Fibroblast of the conjunctiva (primary cell): ENCODE measurements at places on chromosomes 1 and 21.

DNA sequence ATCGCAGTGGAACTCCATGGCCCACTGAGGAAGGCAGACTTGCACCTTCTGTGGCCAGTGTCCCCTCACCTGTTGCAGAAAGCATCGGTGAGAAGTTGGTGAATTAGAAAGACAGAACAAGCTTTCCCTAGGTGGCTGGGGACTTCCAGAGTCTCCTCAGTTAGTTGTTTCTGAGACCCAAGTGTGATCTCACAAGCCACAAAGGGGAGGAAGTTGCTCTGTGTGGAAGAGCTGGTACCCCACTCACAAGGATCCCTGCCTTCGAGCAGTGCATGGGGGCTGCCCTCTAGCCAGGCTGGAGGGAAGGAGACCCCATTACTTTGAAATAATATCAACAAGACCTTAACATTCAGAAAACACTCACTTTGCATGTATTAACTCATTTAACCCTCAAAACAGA lies 2.1 kb downstream of the PRELP start:
- DNase-seq: no peak

DNA sequence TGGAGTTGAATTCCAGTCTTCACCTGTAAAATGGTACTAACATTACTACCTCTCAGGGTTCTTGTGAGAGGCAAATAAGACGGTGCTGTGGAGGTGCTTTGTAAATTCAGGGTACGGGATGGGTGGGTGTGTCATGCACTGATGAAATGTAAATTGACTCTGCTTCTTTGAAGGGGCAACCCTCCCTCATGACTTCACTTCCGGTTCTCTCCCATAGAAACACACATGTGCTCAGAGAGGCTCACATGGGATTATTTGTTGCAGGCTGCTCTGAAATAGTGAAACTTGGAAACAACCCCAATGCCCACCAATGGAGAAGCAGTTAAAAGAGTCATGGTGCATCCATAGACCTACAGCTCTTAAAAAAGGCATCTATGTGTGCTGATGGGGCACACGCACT lies 44.9 kb upstream of the SCMH1 start:
- DNase-seq: no peak

DNA sequence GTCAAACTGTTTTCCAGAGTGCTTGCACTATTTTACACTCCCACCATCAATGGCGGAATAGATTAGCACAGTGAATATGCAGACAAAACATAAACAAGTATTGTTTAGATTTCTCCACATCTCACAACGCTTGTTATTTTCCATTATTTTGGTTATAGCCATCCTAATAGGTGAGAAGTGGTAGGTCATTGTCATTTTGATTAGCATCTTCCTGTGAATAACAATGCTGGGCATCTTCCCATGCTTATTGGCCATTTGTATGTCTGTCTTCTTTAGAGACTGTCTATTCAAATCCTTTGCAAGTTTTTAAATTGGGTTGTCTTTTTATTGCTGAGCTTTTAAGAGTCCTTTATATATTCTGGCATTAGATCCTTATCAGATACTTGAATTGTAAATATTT lies 54.7 kb downstream of the LRRC71 start:
- no peak for DNase-seq

GRCh38 chr1:78289603-78290002 lies 201.2 kb upstream of the PTGFR start:
- DNase-seq: peak; percentile 63

DNA sequence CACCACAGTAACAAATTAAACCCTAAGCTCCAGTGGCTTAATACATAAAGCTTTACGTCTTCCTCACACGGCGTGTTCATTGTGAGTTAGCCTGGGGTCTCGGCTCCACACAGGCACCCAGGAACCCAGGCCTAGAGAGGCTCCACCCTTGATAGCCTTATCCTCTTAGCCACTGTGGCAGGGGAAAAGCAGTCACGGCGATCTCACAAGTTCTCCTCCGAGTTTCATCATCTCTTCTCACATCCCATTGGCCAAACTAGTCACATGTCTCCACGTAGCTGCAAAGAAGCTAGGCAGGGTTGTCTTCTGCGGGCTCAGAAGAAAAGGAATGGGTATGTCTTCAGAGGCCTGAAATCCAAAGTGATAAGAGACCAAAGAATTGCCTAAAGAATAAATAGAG lies 122.3 kb upstream of the GRIK3 start:
- no peak for DNase-seq

DNA sequence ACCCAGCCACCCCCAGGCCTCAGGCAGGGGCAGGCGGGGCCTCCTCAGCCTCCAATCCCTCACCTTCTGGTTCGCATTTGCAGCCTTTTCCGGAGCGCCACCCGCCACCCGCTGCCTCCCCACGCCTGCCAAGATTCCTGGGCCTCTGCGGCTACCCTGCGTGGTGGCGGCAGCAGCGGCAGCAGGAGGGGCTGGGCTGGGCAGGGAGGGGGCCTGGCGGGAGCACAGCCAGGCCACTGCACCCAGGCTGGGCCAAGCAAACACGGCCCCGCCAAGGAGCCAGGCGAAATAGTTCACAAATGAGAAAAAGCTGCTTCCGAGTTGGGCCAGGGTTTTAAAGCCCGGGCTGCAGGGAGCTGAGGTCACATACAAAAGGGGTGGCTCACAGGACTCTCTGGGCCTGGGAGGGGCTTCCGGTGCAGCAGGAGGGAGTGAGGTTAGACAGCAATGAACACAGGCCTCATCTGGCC lies 9.8 kb downstream of the COL8A2 start:
- DNase-seq: peak; percentile 75

DNA sequence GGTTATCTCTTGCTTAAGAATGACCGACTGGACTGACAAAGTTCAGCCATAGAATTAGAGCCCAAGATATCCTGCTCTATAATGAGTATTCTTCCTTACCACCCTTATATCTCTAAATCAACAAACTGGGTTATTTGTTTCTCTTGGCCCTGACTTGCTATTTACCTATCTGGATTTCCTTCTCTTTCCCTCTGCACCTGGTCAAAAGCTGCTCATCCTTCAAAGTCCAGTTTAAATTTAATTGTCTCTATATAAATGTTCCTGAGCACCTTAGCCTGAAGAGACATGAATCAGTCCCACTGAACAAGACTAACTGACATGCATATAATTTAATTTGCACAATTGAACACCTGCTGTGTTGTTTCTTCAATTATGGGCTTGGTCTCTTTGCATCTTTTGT lies 127.1 kb upstream of the KCNJ15 start:
- DNase-seq: no peak

- DNase-seq: no peak
Measured at GRCh38 chr1:92882819-92883218, 51.0 kb downstream of the RPL5 start.

DNA sequence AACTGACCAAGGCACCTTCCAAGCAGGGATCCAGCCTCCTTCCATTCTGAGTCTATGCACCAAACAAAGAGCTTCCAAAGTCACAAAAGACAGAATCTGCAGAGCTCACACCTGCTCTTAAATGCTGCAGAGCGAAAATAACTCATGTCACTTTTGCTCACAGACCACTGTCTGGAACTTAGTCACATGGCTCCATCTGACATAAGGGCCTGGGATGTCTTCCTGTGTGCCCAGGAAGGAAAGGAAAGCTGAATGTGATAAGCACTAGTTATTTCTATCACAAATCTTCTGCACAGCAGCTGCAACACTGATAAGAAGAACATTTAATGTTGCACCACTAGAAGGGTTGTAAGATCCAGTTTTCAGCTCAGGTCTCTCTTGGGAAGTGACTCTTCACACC lies 39.5 kb upstream of the SGIP1 start:
- no peak for DNase-seq

- DNase-seq: no peak
Measured at GRCh38 chr21:44967082-44968047, 27.5 kb downstream of the SLX9 start.

GRCh38 chr1:157025385-157025784 lies 20.2 kb downstream of the ARHGEF11 start:
- no peak for DNase-seq
